Stimulated activated CD4-positive, alpha-beta T cell treated with anti-CD3 and anti-CD28 coated beads, Interleukin-1b, Interleukin-23, amount 100 ng/mL, for 1 hour (primary cell): ENCODE measurements at places on chromosomes 2 and 18.

- DNase-seq = no peak
Observed at GRCh38 chr2:182858671-182859070, 7.8 kb downstream of the FRZB start.

DNA sequence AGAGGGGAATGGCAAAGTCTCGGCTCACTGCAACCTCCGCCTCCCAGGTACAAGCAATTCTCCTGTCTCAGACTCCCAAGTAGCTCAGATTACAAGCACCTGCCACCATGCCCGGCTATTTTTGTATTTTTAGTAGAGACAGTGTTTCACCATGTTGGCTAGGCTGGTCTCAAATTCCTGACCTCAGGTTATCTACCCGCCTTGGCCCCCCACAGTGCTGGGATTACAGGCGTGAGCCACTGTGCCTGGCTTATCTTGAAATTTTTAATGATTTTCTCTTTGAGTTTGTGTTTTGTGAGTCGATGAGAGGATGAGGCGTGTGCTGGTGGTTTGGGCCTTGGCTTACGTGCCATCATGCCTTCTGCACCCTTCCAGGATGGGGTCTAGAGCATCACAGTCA, 101.3 kb upstream of the ST3GAL5 start:
- DNase-seq = no peak

- no peak for DNase-seq
Observed at GRCh38 chr2:218959761-218960308, 369 bp downstream of the CDK5R2 start.

- DNase-seq = no peak
Observed at GRCh38 chr2:43361286-43361685, 134.9 kb upstream of the ZFP36L2 start.

DNA sequence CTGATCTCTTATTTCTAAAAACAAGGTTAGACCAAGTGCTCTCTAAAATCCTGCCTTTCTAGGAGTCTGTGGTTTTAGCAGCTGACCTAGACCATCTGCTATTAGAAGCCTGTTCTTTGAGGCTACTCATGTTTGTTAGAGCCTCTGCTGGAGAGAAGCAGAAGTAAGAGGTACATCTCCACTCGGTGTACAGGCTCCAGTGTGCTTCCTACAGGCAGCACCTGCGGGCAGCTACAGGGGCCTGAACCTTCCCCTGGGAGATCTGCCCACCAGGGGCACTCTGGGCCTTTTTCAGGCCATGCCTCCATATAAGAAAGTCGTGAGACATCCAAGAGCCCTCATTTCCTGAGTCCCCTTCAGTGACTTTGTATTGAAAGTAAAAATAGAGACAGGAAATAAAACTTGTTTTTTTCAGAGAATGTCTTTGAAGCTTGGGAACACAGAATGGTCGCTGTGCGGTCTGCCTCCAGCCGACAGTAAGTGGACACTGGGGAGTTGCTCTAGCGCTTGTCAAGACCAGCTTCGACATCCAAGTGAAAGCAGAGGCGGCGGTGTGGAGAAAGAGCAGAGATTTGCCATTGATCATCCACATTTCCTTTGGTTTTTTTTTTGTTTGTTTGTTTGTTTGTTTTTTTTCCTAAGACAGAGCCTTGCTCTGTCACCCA, 31.7 kb downstream of the ONECUT2 start:
- no peak for DNase-seq

DNA sequence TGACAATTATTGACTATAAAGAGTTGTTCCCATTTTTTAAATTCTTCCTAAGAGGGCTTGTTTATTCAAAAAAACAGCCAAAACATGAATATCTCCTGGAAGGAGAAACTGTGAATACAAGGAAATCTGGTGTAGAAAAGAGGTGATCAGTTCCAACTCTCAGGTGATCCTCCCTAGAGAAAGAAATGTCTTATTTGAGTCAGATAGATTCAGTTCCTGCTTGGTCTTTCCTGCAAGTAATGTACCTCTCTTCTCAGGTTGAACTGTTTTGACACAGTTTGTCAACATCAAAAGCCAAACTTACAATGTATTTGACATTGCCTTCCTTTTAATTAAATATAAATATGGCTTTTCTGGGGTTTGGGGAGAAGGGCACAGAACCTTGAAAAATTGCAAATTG, 567.4 kb downstream of the ARHGAP15 start:
- DNase-seq = no peak

- DNase-seq = no peak
Observed at GRCh38 chr18:56173542-56174220, 464.7 kb downstream of the TXNL1 start.

- no peak for DNase-seq
Observed at GRCh38 chr18:73670039-73670438, 477.6 kb downstream of the FBXO15 start.

DNA sequence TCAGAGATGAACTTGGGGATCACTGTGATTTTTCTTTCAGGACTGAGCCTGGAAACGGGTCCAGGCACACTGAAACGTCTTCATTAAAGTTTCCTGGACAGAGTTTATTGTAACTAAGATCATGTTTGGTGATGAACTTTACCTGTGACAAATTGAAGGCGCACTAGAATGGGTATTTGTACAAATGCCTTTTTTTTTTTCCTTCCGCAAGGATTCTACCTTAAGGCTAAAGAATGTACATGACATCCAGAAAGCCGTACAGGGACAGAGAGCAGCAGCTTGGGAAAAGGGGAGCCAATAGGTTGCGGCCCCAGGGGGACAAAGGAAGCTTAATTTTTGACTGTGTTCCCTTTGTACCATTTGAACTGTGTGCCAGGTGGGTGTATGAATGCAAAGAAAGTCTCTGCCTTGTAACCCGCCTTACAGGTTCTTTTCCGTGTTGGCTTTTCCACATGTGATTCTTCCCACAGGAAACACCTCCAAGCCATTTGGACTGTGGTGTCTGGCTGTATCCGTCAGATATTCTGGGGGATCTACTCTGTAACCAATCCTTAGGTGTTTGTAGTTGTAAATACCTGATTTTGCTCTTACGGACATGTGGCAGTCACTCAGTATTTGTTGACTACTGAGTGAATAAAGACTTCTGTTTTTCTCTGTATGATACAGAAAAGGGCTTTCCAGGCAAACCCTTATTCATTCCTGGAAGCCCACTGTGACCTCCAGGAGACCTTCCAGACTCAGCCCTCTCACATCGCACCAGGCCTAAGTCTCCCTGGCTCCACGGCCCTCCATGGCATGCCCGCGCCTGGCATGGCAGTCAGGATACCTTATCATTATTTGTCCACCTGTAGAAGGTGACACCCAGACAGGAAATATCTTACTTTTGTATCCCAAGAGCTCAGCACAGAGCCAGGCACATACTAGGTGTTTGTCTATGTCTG, 1.1 kb downstream of the LRRFIP1 start:
- DNase-seq = no peak
